Lung (tissue), 17 donors: ENCODE measurements at places on chromosomes 6 and 20. TPM values are rescaled to one million over a fixed set of nuclear protein-coding genes. Genes with fewer than 3 reads are reported as not detected.

Gene MDFI
- total RNA-seq = 22.1 TPM

Gene KCNK5
- 22.0 TPM for total RNA-seq

Gene TPBG
- total RNA-seq = 10.0 TPM

Gene BACH2
- 5.7 TPM for total RNA-seq

Gene ARFGEF3
- 20.5 TPM for total RNA-seq

DNA sequence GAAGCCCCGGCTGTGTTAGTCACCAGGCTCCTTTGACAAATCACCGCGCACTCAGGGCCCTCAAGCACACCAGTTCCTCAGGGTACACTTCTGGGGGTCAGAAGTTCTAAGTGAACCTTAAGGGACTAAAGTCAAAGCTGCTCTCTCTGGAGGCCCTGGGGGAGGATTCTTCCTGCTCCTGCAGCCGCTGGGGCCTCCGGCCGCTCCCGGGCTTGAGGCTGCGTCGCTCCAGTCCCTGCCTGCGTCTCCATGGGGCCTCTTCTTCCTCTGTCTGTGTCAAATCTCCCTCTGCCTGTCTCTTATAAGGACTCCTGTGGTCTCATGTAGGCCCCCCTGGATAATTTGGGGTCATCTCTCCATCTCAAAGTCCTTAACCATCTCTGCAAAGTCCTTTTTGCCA lies 18.1 kb upstream of the GATA5 start:
- H3K4me1 ChIP-seq = no peaks in the 10 kb centered on the region
- H3K27ac ChIP-seq = no peak overlapping the region
- H3K4me3 ChIP-seq = no peak overlapping the region
- no peaks in the 10 kb centered on the region for H3K36me3 ChIP-seq
